ENCODE measurements at places on chromosomes 11 and 22.
A peak's percentile ranks its signal among the peaks of the same experiment; 100 is the strongest.

DNA sequence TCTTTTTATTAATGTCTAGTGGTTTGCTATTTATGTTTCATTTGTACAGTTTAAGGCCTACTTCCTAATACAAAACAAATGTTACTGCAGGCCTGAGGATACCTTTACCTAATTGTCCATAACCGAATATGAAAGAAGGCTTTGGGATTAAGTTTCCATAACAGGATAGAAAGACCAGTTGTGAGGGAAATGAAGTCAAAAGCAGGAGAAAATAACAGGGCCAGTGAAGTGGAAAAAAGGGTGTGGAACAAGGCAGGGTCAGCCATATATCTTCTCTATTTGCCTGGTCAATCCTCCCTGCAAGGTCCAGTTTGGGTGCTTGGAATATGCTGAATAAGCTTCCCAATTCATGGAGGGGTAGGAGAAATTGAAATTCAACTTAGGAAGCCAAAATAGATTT, 211.5 kb downstream of the SWAP70 start:
- DNase-seq = no peak

- DNase-seq = no peak
Measured at GRCh38 chr11:58493676-58494075, 14.2 kb downstream of the OR5B21 start.

- DNase-seq = no peak
Measured at GRCh38 chr11:9313648-9314290, 624 bp downstream of the TMEM41B start.

- DNase-seq = peak; percentile 4
Measured at GRCh38 chr11:57321388-57322255, 3.1 kb downstream of the TNKS1BP1 start.

DNA sequence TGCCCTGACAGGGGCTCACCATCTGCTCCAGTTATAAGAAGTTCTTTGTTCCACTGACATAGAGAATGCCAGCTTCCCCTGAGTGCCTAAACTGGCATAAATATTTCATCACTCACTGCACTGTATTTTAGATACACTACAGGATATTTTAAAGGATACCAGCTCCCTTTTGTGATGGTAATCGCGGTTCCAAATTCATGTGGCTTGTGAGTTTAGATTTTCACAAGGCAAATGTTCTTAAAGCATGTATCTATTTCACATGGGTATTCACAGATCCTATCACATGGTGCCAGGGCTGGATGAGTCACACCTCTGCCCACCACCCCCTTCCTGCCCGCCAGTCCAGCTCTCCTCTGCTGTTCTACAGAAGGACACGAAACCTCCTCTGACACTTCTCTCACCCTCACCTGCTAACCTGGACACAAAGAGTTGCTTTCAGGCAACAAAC, 105.5 kb downstream of the KCNC1 start:
- no peak for DNase-seq

GRCh38 chr11:84740050-84740449, 887.1 kb downstream of the DLG2 start:
- no peak for DNase-seq

DNA sequence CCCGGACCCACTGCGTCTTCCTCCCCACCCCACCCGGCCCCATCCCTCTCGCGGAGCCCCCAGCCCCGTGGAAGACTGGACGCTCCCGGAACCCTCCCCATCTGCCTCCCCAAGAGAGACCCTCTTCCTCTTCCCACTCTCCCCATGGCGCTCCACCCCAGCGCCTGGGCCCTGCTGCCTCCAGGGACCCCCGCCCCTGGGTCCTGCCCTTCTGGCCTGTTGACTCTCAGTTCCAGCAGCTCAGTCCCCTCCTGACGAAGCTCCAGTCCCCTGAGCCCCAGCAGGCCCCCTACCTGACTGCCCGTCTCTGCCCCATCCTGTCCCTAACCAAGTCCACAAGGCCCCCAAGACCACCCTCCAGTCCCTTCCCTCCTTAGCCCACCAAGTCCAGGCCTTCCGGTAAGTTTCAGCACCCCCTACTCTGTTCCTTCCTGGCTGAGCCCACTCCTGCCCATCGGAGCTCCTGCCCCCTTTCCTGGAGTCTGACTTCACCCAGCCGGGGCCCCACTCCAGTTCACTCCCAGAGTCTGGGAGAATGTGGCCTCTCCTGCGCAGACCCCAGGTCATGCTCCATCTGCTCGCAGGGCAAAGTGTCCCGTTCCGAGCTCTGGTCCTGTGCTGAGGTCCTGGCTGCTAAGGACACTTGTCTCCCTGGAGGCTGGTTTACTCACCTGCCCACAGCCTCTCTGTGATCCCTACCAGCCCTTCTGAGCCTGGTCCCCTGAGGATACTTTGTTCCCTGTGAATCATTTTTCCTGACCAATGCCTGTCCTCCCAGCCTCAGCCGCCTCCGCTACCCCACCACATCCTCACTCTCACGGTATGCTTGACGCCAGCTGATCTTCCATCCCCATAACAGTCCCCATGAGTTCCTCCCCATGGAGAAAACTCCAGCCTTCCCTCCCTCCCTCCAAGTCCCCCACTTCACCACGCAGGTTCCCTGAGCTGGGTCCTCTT, 722 bp downstream of the IFITM10 start:
- DNase-seq = no peak

DNA sequence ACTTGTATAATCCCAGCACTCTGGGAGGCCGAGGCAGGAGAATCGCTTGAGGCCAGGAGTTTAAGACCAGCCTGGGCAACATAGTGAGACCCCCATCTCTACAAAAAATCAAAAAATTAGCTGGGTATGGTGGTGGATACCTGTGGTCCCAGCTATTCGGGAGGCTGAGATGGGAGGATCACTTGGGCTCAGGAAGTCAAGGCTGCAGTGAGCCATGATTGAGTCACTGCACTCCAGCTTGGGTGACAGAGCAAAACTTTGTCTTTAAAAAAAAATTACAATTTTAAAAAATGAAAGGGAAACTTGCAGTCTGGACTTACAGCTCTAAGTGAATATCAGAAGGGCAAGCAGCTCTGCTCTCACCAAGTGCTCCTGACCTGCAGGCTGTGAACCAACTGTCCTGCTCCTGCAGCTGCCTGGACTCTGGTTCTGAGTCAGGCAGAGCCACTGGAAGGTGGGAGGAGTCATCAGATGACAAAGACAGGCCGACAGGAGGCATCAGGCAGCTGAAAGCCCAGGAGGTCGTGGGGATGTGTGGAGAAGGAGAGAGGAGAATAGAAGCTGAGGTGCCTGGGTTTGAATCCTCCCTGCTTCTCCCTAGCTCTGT, 9.6 kb downstream of the SMTNL1 start:
- DNase-seq = no peak

DNA sequence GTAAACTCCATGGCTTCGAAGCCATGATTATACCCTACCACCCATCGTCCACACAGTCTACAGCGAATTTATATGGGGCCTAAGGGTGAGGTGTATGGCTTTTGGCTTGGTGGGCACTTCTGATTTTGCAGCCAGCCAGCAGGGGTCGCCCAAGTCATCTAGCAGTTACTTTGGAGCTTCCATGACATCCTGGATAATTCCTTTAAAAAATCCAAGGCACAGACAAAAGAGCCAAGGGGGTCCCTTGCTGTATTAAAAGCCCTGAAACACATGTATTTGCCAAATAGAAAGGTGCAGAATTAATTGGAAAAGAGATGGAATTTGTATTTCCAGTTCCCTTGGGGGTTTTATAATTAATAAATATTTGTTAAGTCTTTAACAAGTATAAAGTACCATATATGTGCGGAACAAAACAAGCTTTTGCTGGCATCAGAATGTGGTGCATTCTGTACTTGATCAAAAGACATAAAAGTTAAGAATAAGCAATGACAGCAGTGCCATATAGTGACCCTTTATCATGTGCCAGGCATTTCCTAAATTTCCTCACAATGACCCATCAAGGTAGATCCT, 132.8 kb upstream of the PITPNB start:
- no peak for DNase-seq

GRCh38 chr11:131606811-131607335, 236.5 kb downstream of the NTM start:
- DNase-seq = no peak

- DNase-seq = no peak
Measured at GRCh38 chr11:45765836-45766235, 39.1 kb upstream of the SLC35C1 start.

GRCh38 chr11:131511794-131512193, 141.4 kb downstream of the NTM start:
- DNase-seq = no peak

DNA sequence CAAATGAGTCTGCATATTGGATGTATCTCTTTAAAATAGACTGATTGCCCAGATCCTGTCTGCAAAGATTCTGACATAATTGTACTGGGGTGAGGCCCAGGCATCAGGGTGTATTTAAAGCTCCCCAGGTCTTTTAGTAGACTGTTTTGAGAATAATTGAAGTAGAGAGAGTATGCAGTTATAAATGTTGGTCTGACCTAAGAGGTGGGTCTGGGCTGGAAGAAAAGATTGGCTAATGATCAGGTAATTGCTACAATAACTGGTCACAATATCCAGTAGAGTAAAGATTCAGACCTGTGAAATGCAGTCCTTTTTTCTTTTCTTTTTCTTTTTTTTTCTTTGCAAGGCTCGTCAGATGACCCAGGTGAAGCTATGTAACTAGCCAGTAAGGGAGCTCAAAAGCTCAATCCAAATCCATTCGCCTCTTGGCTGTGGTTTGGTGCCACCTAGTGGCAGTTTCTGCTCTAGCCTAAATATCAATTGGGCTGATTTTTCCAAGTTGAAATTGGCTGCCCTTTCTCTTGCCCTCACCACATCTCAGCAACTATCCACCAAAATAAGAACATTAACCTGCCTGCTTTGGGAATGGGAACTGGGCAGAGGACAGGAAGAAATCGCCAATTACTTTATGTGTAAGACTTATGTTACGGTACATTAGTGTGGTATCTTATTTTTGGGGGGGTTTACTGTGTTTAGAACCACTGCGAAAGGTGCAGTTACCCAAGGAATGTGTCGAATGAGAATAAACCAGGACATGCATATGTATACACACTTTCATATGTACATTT, 45.9 kb downstream of the ZNF143 start:
- DNase-seq = peak; percentile 3

DNA sequence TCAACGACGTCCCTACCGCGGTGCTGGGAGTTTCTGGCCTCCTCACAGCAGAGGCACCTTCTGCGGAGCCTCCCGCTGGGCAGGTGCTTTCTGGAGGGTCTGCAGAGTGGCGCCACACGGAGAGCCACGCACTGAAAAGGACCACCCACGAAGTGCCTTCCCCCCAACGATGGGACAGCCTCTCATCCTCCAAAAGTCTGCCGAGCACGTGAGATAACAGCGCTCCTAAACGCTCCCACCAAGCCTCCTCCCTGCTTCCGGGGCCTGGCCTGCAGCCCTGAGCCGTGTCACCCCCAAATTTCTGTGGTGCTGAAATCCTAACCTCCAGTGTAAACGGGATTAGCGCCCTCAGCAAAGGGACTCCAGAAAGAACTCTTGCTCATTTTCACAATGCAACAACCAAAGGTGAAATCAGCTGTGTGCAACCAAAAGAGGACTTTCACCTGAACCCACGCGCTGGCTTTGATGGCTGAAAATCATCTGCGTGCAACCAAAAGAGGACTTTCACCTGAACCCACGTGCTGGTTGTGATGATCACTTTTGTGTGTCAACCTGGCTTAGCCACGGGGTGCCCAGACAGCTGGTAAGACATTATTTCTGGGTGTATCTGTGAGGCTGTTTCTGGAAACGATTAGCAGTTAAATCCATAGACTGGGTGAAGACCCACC, 924.6 kb downstream of the BRD1 start:
- no peak for DNase-seq

DNA sequence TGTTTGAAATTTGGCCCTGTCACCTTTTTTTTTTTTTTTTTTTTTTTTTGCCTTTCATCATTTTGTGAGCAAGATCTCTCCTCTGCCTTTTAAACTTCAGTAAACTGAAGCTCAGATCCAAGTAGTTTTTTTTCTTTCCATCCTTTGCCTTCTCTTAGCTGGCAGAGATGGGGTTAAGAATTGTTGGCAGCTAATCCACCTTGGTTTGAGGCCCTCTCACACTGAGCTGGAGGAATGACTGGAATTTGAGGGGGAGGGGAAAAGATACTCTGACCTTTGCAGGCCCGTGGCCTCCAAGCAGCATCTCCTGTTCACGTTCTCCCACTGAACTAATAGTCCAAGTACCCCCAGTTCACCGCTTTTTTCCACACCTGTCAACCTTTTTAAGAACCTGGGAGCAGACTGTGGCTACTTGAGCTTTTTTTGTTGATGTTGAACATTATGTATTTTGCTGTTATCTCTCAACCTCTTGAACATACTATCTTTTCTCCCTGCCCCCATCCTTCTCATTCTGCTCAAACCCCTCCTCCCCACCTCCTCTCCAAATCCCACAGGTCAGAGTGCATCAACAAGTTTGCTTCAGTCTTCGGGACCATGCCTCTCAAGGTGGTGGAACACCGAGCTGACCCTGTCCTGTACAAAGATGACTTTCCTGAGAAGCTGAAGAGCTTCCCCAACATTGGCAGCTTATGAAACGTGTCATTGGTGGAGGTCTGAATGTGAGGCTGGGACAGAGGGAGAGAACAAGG, 66.2 kb downstream of the ALX4 start:
- no peak for DNase-seq

GRCh38 chr11:28702871-28703270, 594.7 kb downstream of the METTL15 start:
- DNase-seq = no peak

- no peak for DNase-seq
Measured at GRCh38 chr22:26620197-26620596, 1.6 kb upstream of the CRYBA4 start.

DNA sequence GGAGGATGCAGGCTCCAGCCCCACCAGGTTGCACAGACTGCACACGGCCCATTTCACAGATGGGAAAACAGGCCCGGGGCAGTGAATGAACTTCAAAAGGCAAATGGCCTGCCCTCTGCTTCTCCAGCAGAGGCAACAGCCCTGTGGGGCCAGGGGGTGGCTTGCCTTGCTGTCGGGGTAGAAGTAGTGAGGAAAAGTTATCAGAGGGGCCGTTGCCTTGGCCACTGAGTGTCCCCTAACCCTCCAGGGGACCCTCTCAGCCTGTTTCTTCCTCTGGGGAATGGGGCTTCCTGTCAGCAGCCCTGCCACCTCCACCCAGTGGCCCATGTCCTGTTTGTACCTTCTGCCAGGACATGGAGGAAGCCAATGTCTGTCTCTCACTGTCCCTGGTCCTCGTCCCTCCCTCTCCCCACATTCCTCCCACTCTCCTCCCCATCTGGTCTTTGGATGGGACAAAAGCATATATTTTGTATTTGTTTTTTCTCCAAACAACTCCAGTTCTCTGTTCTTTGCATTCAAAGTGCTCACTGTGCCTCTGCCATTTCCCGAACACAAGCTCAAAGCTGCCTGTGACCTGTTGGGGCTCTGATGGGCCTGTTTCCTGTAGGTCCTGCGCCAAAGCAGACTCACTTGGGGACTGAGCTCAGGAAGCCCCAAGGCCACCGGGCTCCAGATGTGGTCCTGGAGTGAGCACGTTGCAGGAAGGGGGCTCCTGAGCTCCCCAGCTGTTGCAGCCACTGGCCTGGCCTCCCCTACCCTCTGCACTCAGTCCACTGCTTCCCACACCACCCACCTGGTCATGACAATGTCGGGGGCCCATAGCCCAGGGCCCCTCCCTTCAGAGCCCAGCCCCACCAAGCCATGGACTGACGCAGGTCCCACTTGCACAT, 9.5 kb downstream of the MAP4K2 start:
- no peak for DNase-seq

GRCh38 chr11:336659-337198, 16.1 kb upstream of the IFITM3 start:
- no peak for DNase-seq

GRCh38 chr22:49576241-49577141, 251.2 kb downstream of the BRD1 start:
- DNase-seq = no peak

GRCh38 chr11:80451105-80451504, 1010.3 kb upstream of the TENM4 start:
- no peak for DNase-seq

- no peak for DNase-seq
Measured at GRCh38 chr11:65584106-65584505, 8.3 kb downstream of the EHBP1L1 start.

All from NCI-H510A (cell line).